A549 treated with GW870086 at 1 μM for 4 hours (cell line): ENCODE measurements at places on chromosomes 2 and 18. TPM values are rescaled to one million over a fixed set of nuclear protein-coding genes. Genes with fewer than 3 reads are reported as not detected.

The STARD6 gene
- 0.22 TPM in 1 of 5 replicates, not detected in the others for total RNA-seq

The KIF5C gene
- total RNA-seq: 0.30 to 0.39 TPM (median 0.32 TPM) in 5 replicates

The SCYGR8 gene
- total RNA-seq: not detected in 5 replicates

The ALKAL2 gene
- not detected in 5 replicates for total RNA-seq

The ADRA2B gene
- 0.03 to 0.13 TPM (median 0.08 TPM) in 5 replicates for total RNA-seq

The FAM124B gene
- total RNA-seq: 0.05 TPM in 1 of 5 replicates, not detected in the others

The RTTN gene
- 4.6 to 6.8 TPM (median 5.0 TPM) in 5 replicates for total RNA-seq

The IL18RAP gene
- total RNA-seq: 0.09 TPM in 1 of 5 replicates, not detected in the others

The UGT1A8 gene
- 0.07 to 0.28 TPM in 2 of 5 replicates, not detected in the others for total RNA-seq

The FAM110C gene
- 0.13 to 0.71 TPM (median 0.23 TPM) in 5 replicates for total RNA-seq

The POTEF gene
- total RNA-seq: not detected in 5 replicates

The TMEM163 gene
- total RNA-seq: 0.06 to 0.17 TPM (median 0.16 TPM) in 4 of 5 replicates, not detected in the other

The ETAA1 gene
- total RNA-seq: 7.4 to 9.9 TPM (median 9.4 TPM) in 5 replicates

The SCG2 gene
- 0.82 to 1.4 TPM (median 0.99 TPM) in 5 replicates for total RNA-seq

The TSPYL6 gene
- total RNA-seq: not detected in 5 replicates

The DCDC2C gene
- 0.19 to 0.68 TPM (median 0.30 TPM) in 3 of 5 replicates, not detected in the others for total RNA-seq

The ANKRD30BL gene
- total RNA-seq: not detected in 5 replicates

The SIX2 gene
- total RNA-seq: 0.23 to 0.56 TPM (median 0.43 TPM) in 5 replicates

The GAD1 gene
- total RNA-seq: 0.38 to 0.71 TPM (median 0.53 TPM) in 5 replicates

The ATOH8 gene
- 7.2 to 10.5 TPM (median 8.1 TPM) in 5 replicates for total RNA-seq

The KIF1A gene
- total RNA-seq: 0.48 to 1.3 TPM (median 0.83 TPM) in 5 replicates

The SP5 gene
- not detected in 5 replicates for total RNA-seq

The IGFBP2 gene
- 65.5 to 93.5 TPM (median 92.1 TPM) in 5 replicates for total RNA-seq

The HOXD8 gene
- 4.4 to 6.2 TPM (median 4.8 TPM) in 5 replicates for total RNA-seq

The TUBA4A gene
- 273 to 385 TPM (median 299 TPM) in 5 replicates for total RNA-seq

The SPDYA gene
- total RNA-seq: 0.08 to 0.47 TPM (median 0.24 TPM) in 5 replicates

The TMEM247 gene
- not detected in 5 replicates for total RNA-seq

The LCT gene
- 0.02 to 0.07 TPM (median 0.03 TPM) in 5 replicates for total RNA-seq

The SPAST gene
- total RNA-seq: 9.5 to 16.5 TPM (median 14.2 TPM) in 5 replicates

The OTOS gene
- total RNA-seq: not detected in 5 replicates

The ITPRIPL1 gene
- total RNA-seq: not detected in 5 replicates

The RGPD3 gene
- total RNA-seq: 0.07 to 0.14 TPM (median 0.13 TPM) in 5 replicates

The CRACDL gene
- total RNA-seq: 3.2 to 4.4 TPM (median 3.2 TPM) in 5 replicates

The SGO2 gene
- 10.3 to 17.6 TPM (median 13.6 TPM) in 5 replicates for total RNA-seq

The CRYBA2 gene
- total RNA-seq: not detected in 5 replicates

The ASPRV1 gene
- 0.22 to 0.41 TPM (median 0.36 TPM) in 5 replicates for total RNA-seq

The AQP12B gene
- total RNA-seq: not detected in 5 replicates

The DRC1 gene
- total RNA-seq: 0.19 to 0.45 TPM (median 0.30 TPM) in 5 replicates

The SNRNP27 gene
- 45.9 to 79.0 TPM (median 52.2 TPM) in 5 replicates for total RNA-seq

The ASB18 gene
- total RNA-seq: 0.03 TPM in 1 of 5 replicates, not detected in the others

The DSG1 gene
- not detected in 5 replicates for total RNA-seq

The OXER1 gene
- not detected in 5 replicates for total RNA-seq
